ENCODE measurements at places on chromosomes 6 and 20. TPM values are rescaled to one million over a fixed set of nuclear protein-coding genes. Genes with fewer than 3 reads are reported as not detected.

- DNase-seq, result no peak
These were observed 1343.4 kb downstream of the HACE1 start for GRCh38 chr6:103516336-103516735.

DNA sequence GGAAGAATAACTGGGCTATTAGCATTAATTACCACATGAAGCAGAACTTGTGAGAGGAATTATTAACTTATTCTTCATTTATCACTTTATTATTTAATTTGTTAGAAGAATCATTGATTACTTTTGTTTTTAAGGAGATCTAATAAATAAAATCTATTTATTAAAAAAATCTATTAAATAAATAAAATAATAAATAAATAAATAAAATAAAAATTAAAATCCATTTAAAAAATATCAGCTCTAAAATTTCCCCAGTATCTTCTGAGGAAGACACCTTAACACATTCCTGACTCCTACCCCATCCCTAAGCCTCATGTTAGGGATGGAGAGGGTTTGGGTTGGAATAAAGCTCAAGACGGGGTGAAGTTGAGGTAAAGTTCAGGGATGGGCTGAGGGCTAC lies 231.4 kb downstream of the CLIC5 start:
- DNase-seq, result no peak

DNA sequence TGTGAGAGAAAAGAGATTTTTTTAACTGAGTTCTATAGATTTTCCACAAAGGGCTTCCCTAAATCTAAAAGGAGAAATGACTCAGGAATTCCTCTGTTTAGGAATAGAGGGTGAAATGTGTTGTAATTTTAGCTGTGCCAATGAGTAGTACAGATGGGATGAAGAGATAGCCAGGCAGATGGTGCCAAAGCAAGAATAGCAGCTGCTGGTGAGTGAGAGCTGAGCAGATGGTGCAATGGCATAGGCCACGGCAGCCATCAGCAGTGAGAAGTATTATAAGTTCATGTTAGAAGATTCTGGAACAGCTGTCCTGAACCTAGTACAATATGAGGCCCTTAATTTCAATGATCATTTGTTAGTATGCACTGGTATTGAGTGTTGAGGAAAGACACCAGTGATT lies 40.2 kb upstream of the CRISP1 start:
- DNase-seq, result peak; percentile 13

GRCh38 chr20:3753098-3753497 lies 14.5 kb downstream of the ADISSP start:
- DNase-seq, result peak; percentile 61

DNA sequence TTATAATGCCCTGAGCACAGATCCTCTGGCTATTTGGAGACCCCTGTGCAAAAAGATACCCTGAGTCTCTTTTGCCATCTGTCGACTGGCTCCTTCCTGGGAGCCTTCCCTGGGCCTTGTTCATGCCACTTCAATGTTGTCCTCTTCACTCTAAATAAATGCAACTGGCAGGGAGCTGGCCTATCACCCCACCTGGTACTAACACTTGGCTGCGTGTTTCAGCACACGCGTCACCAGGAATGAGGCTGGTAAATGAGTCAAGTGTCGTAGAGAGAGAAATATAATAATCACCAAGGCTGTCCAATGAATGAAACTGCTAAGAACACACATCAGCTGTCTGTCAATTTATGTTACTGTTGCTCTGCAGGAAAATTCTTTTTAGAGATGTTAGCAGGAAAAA lies 374.6 kb upstream of the JARID2 start:
- no peak for DNase-seq

GRCh38 chr6:21668795-21669194 lies 75.2 kb downstream of the SOX4 start:
- DNase-seq, result no peak

DNA sequence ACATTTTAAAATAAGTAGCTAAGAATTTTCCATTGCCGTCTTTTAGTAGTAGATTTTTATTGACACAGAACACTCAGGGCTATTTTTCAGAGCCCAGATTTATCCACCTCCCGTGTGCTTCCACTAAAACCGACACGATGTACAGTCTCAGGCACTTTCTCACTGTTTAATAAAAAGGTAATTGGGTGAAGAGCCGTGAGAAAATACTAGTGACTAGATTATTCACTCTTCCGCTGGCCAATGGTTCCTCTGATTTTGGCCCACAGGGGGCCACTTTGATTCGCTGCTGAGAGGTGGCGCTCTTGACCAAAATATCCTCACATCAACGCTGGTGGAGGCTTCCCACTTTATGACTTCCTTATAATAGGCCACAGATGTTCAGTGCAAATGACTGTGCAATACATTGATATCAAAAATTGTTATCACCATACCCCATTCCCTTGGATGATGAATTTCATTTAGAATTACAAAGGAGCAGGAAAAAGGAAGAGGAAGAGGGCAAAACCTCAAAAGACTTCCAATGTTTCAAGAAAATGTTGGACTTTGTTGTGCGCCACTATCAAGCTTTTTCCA lies 12.3 kb upstream of the HDDC2 start:
- DNase-seq, result peak; percentile 68

DNA sequence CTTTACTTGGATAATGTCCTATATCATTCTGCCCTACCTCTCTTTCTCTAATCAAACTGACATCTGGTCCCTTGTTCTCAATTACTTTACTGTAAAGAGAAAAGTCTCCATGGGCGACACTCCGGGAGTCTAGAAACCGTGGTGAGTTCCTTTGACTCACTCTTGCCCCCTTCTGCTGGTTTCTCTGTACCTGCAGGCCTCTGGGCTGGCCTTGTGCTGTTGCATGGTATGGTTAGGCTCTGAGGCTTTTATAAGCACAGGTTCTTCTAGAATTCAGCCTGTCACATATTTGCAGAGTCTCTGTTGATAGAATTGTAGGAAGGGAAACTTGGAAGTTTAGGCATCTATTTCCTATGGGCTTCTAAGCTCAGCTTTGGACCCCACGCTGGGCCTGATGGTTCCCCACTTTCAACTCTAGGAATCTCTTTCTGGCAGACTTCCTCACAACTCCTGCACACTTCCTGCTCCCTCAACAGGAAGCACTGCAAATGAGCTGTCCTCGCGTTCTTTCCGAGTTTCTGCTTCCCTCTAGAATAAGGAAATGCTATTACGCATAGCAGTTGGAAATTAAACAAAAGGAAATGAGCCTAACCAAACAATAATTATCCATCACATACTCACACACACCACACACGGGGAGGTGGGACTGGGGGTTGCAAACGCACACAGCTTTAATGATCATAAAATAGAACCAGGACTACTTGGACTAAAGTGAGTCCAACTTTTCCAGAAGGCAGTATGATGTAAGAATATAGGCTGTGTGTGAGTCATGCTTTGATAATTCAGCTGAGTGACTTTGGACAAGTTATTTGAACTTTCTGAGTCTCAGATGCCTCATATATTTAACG lies 683.3 kb downstream of the QKI start:
- DNase-seq, result peak; percentile 79

- no peak for DNase-seq
These were observed 43.9 kb downstream of the NR2E1 start for GRCh38 chr6:108209738-108210137.

GRCh38 chr6:158548418-158549161 lies 11.3 kb upstream of the TMEM181 start:
- DNase-seq, result no peak

DNA sequence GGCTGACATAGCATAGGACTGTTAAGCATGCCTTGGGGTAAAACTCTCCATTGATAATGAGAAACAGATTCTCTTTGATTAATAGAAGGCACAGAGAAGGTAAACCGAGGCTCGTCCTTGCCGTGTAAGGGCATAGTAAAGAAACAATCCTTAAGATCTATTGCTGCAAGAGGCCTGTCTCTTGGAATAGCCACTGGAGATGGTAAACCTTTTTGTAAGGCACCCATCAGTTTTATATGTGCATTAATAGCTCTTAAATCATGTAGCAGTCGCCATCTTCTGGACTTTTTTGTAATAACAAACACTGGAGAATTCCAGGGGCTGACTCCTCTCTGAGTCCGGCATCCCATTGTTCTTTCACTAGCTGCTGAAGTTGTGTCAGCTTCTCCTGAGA lies 8.4 kb upstream of the ABHD12 start:
- peak; percentile 78 for DNase-seq

DNA sequence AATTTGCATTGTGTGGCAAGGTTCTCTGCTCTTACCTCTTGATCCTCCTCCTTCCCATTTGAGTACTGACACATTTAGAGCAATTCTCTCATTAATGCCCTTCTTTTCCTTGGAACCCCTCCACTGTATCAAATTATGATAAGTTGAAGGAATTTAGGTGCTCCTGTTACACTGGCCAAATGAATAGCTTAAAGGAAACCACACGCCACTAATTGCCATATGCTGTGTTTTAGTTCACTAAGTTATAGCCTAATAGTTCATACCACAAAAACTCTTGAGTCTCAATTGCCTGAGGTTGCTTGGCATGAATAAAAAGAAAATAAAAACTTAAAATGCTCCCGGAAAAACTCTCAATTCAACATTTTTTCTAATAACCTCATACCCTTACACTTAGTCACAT lies 1239.3 kb downstream of the EPHA7 start:
- no peak for DNase-seq

- no peak for DNase-seq
These were observed at the start of gene HLA-G for GRCh38 chr6:29827579-29828470. Gene HLA-G, plus strand, starts transcription at chr6:29827825. Its CDS starts 20 bp downstream, at chr6:29827845.

DNA sequence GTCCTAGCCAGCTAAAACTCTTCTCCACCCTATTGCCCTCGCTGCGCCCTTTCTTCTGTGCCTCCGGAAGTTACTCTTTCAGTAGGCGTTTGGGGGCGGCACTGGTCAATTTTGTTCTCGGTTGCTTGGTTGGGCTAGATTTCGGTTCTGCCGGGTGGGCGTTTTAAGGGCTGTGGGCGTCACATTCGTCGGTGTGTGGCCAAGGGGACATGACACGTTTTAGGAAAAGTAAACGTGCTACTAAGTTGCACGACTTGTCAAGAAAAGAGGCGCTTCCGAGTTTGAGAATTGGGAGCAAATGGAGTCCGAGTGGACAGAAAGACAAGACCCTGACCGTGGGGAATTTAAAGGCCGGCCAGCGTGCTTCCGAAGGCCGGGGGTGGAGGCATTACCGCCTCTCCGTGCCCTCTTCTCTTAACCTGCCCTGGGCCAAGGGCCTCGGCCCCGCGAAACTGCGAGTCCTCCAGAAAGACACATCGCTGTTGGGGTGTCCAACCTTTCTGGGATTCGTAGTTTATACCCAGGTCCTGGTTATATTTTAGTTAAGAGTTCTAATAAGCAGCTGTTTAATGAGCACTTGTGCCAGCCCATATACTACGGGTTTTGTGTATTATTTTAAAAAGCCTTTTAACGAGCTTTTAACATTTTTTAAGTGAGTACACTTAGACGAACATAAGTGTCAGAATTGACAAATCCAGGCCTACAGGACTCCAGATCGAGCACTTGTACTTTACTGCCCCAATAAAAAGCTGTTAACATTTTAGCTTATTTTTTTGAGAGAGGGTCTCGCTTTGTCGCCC lies 664 bp upstream of the BAG6 start:
- DNase-seq, result peak; percentile 92

ZDHHC14 gene
- total RNA-seq, result 8.1 TPM

PAK5 gene
- not detected for total RNA-seq

SLC16A10 gene
- total RNA-seq, result 5.2 TPM

ASIP gene
- total RNA-seq, result not detected

TCF15 gene
- total RNA-seq, result not detected

ADISSP gene
- 171 TPM for total RNA-seq

OR2H2 gene
- total RNA-seq, result not detected

ARMH2 gene
- not detected for total RNA-seq

CLDN20 gene
- total RNA-seq, result not detected

All from HT1080 (cell line).